ENCODE measurements at places on chromosomes 5 and 9.

GRCh38 chr9:124054582-124055227 lies 43.1 kb downstream of the LHX2 start:
- no peak for DNase-seq

GRCh38 chr5:142834504-142834903 lies 64.3 kb downstream of the ARHGAP26 start:
- DNase-seq = no peak

DNA sequence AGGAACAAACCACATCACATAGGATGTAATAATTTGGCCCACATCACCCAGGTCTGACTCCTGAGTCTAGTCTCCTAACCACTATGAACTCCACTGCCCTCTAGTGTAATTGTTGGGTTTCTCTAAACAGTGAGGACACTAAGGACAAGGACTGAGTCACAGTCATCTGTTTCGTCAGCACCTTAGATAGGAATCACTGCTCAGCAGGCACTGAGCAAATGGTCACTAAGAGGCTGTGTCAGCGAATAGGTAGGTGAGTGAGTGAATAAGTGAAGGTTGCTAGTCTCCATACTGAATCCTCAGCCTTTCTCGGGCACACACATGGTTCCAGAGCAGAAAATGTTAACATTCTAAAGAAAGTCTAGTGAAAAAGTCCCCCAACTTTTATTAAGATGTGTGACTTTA lies 278.6 kb downstream of the SPOCK1 start:
- DNase-seq = no peak

GRCh38 chr5:80667384-80667783 lies 12.6 kb upstream of the DHFR start:
- DNase-seq = no peak

- DNase-seq = no peak
Measured at GRCh38 chr5:141051521-141051866, 320 bp downstream of the PCDHB1 start.

GRCh38 chr5:1638658-1639400 lies 115.1 kb upstream of the LPCAT1 start:
- no peak for DNase-seq

- DNase-seq = no peak
Measured at GRCh38 chr5:53378590-53379247, 101.7 kb upstream of the FST start.

- no peak for DNase-seq
Measured at GRCh38 chr5:143354025-143354424, 49.5 kb downstream of the NR3C1 start.

DNA sequence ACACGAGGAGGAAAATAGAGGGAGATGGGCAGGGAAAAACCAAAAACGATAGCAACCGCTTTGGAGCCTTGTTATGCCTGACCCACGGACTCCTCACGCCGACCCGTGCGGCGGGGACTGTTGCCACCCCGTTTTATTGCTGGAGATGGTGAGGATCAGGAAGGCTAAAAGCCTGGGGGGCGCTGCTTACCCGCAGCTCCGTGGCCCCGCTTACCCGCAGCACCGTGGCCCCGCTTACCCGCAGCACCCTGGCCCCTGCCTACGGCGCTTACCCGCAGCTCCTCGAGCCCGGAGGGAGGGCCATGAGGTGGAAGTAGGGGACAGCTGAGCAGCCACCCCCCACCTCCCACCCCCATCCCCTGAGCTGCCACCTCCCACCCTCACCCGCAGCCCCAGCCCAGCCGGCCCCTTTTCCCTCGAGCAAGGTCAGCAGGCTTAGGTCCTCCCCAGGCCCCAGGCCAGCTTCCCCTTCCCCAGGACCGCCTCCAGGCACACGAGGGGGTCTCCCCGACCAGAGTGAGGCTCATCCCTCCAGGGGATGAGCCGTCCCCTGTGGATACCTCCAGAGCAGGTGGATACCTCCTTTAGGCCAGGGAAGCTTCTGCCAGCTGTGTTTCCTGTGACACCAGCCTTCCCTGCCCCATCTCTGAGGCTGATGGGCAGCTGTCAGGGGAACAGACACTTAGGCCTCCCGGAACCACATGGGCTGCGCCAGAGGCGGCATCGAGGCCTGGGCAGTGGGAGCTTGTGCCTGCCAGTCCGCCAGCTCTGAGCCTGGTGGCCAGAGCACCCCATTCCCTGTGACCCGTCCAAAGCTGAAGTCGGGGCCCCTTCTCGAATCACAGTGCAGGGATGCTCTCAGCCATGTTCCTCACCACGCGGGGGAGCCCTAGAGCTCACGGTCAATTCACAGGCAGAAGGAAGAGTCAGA lies 92.3 kb downstream of the LMX1B start:
- peak; percentile 66 for DNase-seq

GRCh38 chr5:178150977-178151734 lies 2.5 kb downstream of the NHP2 start:
- no peak for DNase-seq

GRCh38 chr5:6465831-6466790 lies 17.5 kb downstream of the UBE2QL1 start:
- no peak for DNase-seq

DNA sequence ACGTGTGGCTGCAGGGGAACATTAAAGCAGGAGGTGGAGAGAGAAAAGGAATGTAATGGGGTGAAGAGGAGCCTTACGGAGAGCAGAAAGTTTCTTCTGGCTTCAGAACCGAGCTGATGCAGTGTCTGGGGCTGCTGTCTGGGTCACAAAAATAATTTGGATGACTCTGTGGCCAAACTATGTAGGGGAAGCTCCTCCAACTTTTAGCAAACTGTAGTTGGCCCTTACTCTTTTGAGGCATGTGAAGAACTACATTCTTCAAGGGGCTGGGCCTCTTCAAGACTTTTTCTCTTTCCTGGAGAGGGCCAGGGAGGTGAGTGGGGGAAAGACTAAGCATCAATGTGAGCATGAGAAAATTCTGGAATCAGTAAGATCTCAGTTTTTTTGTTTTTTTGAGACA lies 31.9 kb upstream of the SPARC start:
- DNase-seq = no peak

DNA sequence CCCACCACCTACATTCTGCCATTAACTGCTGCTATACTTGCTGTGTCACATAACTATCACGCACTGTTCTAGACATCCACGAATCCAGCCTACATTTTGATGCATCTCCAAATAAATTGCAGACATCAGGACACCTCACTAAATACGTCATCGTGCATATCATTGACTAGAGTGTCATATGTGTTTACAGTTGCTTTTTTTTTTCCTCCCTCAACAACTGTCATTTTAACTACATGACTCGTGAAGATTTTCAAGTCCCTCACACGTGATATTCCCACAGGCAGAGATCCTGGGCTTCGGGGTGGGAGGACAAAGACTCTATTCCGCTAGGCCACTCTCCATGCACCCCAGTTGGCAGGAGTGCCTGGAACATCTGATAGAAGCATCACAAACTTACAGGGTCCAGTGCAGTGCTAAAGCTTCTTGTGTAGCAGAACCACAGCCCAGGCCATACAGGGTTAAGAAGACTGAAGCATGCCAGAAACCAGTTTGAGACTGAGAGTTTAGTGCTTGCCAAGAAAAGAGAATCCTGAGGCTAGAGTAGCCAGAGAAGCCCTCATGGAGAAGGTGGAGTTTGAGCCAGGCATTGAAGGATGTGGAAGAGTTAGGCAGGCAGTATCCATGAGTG lies 1.1 kb downstream of the PCYOX1L start:
- no peak for DNase-seq

- peak; percentile 43 for DNase-seq
Measured at GRCh38 chr5:76256116-76256889, 146.8 kb upstream of the IQGAP2 start.

- no peak for DNase-seq
Measured at GRCh38 chr9:92397853-92398252, 6.5 kb downstream of the OGN start.

DNA sequence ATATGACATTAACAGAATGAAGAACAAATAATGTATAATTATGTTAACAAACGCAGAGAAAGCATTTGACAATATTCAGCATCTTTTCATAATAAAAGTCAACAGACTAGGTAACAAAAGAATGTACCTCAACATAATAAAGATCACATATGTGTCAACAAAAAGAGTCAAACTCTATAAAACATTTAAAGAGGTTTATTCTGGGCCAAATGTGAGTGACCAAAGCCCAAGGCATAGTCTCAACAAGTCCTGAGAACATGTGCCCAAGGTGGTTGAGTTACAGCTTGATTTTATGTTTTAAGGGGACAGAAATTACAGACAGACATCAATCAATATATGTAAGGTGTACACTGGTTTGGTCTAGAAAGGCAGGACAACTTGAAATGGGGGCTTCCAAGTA lies 19.4 kb downstream of the BTNL8 start:
- DNase-seq = no peak

DNA sequence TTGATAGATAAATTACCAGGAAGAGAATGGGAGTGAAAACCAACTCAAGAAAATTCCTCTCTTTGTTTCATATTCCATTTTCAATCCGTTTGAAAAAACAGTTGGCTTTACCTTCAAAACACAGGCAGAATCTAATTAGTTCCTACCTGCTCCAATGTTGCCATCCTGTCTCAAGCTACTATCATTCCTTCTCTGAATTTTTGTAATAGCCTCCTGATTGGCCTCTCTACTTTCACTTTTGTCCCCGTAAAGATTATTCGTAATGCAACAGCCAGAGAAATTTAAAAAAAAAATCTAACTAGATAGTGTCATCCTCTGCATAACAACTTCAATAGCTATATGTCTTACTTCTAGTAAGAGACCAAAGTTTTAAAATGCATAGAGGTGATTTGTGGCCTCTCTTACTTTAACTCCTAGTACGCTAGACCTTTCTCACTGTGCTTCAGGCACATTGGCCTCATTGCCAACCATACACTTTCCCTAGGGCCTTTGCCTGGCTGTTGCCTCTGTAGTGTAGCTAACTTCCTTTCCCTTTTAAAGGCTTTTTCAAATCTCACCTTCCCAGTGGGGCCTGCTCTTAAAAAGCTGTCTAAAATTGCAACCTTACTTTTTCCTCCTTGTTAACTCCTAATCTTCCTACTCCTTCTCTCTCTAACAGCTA lies 311.3 kb upstream of the GRIN3A start:
- DNase-seq = no peak

- DNase-seq = peak; percentile 45
Measured at GRCh38 chr5:159098603-159099436, 896 bp downstream of the EBF1 start.

DNA sequence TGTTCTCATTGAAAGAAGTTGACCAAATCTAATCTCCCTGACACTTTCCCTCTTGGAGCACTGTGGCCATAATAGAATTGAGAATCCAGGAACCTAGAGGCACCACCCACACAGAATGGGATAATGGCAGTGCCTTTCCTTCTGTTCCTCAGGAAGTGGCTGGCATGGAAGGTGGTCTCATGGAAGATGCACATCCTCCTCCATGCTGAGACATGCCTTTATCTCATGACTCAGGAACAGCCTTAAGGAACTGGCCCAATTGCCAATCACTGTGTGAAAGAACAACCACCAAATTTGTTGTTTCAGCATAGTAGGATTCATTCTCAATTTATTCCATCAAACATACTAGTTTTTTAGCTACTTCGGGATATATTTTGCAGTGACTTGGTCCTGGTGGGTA lies 137.5 kb upstream of the RASGRF2 start:
- DNase-seq = no peak

- no peak for DNase-seq
Measured at GRCh38 chr9:96158909-96159575, 142.9 kb downstream of the HSD17B3 start.

DNA sequence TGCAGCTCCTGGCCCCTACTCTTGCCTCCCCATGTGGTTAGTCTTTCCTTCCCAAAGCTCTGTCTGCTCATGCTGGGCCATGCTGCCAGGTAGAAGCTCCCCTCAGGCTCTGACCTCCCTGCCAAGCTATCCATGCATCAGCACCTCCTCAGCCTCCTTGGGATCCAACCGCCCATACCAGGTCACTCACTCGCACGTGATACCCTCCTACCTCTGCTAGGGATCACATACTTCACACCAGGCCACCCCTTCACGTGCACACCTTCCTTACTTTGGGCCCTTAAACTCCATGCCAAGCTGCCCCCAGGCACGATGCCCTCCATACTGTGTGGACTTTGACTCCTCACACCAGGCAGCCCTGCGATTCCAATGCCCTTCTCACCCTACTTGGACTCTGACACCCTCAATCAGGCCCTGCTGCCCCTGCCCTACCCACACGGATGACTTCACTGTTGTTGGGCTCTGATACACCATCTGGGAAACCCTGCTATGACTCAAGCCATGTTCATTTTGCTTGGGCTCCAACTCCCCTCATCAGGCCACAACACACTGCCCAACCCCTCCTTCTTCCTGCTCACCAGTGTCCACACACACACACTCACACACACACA lies 34.1 kb downstream of the ZNF483 start:
- DNase-seq = no peak

DNA sequence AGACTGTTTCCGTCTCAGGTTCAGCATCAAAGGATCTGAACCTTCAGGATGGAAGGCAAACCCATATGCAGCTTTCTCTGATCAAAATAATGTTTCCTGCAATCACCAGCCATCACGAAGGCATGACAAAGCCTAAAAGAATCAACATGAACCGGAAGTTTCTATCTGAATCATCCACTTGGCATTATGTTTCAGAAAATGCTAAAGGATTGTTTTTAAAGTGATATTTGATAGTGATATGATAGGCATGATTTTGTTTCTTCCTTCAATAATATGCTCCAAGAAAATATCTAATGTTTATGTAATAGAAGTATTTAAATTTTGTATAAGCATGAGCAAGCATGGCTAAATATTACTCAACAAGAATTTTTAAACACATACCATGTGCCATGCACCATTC lies 219.6 kb downstream of the PLK2 start:
- DNase-seq = no peak

DNA sequence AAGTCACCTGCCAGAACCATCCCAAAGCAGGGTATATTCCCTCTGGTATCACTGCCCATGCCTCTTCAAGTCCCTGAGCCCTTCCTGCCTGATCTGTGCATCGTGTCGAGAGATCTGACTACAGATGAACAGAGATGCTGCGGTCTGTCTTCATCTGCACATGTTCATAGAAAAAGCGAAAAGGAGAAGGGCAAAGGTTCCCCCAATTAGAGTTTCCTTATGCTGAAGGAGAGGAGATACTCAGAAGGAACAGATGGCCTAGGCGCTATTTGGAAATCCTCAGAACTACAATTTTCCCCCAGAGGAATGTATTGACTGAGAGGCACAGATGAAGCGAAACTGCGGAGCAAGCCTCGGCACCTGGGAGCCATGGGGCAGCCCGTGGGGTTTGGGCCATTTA lies 170.9 kb downstream of the SEC61B start:
- DNase-seq = no peak

DNA sequence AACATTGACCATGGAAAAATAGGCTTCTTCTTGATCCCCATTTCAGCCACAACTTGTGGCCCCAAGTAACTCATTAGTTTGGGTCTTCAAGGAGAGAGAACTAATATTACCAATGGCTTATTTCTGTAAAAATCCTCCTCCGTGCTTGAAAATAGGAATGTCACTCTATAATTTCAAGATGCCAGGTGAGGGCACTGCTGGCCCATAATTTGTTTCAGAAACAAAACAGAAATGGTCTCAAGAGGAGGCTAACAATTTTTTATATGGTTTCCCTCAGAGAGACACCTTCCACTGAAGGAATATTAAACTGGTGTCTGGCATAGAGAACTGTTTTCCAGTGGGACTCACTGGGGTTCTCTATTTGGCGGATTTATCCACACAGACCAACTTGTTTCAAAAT lies 437.0 kb upstream of the TRPC7 start:
- no peak for DNase-seq

GRCh38 chr5:174937201-174938123 lies 213.1 kb downstream of the MSX2 start:
- DNase-seq = no peak
